ENCODE measurements at places on chromosomes 3 and 15.
A peak's percentile ranks its signal among the peaks of the same experiment; 100 is the strongest.

DNA sequence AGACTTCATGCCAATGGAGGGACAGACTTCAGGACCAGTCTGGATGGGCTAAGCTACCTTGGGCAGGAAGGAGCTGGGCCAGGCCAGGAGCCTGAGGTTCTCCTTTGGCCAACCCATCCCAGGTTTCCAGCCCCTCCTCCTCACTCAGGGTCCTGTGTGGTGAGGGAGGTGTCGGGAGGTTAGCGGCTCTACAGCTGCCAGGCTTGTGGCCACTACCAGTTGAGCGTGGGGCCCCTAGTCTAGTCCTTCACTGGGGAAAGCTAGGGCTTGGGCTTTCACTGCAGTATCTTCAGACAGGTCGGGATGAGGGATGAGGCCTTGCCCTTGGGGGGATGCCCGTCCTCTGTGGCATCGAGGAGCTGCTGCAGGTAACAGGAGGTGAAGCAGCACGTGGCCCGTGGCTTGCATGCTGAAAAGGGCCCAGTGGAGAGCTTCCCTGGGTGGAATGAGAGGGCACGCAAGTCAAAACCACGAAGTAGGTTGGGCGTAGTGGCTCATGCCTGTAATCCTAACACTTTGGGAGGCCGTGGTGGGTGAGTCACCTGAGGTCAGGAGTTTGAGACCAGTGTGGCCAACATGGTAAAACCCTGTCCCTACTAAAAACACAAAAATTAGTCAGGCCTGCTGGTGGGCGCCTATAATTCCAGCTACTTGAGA is 8.5 kb upstream of the FANCD2 start:
- DNase-seq, result no peak

DNA sequence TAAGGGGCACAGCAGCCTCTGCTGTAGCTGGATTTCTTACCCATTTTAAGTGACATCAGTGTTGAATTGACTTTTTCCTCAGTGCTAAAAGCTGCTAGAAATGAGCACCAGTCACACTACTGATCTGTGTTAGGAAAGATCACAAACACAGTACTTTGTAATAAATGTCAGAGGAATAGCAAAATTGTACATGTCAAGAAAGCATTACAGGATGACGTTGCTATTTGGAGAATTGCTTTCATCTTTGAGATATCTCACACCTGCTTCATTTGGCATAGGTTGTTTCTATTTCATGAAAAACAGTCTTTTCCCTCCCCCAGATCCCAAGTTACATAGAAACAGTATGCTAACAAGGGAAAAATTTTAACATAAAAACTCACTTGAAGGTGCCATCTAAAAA is 77.8 kb downstream of the SLC25A26 start:
- DNase-seq, result no peak

DNA sequence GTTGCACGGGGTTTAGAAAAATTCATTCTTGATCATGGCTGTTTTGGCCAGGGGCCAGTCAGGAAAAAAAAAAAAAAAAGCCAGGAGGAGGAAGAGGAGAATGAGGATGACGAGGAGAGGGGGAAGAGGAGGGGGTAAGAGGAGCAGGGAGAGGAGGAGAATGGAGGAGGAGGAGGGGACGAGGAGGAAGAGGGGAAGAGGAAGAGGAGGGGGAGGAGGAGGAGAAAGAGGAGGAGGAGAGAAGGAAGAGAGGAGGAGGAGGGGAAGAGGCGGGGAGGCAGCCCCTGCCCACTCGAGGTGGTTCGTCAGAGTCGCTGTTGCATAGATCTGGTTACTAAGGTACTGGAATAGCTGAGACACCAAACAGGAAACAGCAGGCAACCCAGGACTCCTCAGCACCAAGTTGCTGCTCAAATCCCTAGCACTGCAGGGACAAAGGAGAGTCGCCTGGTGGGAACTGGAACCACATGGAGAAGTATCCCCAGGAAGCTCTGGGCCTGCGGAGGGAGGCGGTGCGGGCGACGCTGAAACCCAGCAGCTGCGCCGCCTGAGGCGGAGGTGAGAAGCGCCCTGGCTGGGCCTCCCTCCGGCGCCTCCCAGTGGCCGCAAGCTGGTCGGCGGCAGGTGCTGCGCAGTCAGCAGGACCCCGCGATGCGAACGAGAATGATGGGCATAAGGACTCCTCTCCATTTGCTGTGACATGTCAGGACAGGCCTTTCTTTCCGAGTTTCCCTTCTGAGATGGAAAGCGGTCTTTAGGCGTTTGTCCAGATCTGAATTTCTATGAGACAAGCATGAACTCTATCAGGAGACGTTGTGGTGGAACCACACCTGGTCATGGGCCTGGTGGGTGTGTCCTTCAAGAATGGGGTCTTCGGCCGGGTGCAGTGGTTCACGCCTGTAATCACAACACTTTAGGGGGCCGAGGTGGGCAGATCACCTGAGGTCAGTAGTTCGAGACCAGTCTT is 17.5 kb downstream of the FAM240A start:
- DNase-seq, result peak; percentile 64

DNA sequence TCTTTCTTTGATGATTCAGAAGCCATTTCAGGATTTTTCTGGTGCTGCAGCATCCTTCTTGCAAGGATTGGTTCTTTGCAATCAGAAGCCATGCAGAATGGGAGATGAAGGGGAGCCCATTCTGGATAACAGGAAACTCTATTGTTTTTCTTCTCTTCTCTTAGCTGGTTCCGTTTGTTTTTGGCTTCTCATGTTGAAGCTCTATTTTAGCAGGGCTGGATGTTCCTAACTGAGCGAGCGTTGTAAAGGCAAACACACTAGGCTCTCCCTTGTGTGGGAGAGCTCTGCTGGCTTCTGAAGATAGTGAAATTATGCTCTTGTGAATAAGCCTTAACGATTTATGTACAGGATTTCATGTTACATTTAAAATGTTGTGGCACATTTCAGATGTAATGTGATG is 8.3 kb downstream of the CACNA1D start:
- DNase-seq, result no peak

- DNase-seq, result no peak
Measured at GRCh38 chr3:59733041-59733809, 683.4 kb upstream of the CFAP20DC start.

- no peak for DNase-seq
Measured at GRCh38 chr3:74613060-74613459, 1.4 kb downstream of the CNTN3 start.

DNA sequence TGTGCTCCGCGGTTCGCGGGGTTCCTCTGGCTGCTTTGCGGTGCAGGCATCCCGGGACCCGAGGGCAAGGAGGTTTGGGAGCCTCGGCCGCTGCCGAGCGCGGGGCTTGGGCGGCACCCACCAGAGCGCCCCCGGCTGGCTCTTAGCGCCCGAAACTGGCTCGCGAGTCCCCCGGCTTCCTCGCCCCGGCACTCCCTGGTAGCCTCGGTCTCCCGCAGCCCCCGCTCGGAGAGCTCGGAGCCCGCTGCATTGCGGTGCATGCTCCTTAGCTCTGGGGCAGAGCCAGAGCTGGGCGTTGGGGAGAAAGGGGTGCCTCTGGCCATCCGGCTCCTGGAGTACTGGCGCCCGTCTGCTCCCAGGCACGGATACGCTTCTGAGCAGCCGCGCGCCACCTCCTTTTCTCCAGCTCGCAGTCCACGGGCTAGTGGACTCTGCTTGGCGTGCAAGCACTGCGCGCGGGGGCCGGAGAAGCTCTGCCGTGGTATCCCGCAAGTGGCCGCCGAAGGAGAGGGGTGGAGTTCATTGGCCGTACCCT is 753 bp downstream of the EPHB1 start:
- no peak for DNase-seq

- DNase-seq, result no peak
Measured at GRCh38 chr15:44738340-44738984, 2.1 kb downstream of the TRIM69 start.

GRCh38 chr3:58728723-58729122 is 62.1 kb upstream of the FAM3D start:
- no peak for DNase-seq

- DNase-seq, result no peak
Measured at GRCh38 chr3:186198442-186198841, 89.6 kb upstream of the ETV5 start.

- no peak for DNase-seq
Measured at GRCh38 chr3:115961380-115961779, 338.1 kb downstream of the GAP43 start.

- no peak for DNase-seq
Measured at GRCh38 chr3:14803981-14804834, 14.6 kb upstream of the FGD5 start.

- DNase-seq, result no peak
Measured at GRCh38 chr3:150235799-150236198, 172.3 kb upstream of the TSC22D2 start.

- peak; percentile 80 for DNase-seq
Measured at GRCh38 chr3:179071323-179072099, at the start of gene ZMAT3. Gene ZMAT3, minus strand, starts transcription at chr3:179071809. Its CDS starts 4,057 bp downstream, at chr3:179067752.

DNA sequence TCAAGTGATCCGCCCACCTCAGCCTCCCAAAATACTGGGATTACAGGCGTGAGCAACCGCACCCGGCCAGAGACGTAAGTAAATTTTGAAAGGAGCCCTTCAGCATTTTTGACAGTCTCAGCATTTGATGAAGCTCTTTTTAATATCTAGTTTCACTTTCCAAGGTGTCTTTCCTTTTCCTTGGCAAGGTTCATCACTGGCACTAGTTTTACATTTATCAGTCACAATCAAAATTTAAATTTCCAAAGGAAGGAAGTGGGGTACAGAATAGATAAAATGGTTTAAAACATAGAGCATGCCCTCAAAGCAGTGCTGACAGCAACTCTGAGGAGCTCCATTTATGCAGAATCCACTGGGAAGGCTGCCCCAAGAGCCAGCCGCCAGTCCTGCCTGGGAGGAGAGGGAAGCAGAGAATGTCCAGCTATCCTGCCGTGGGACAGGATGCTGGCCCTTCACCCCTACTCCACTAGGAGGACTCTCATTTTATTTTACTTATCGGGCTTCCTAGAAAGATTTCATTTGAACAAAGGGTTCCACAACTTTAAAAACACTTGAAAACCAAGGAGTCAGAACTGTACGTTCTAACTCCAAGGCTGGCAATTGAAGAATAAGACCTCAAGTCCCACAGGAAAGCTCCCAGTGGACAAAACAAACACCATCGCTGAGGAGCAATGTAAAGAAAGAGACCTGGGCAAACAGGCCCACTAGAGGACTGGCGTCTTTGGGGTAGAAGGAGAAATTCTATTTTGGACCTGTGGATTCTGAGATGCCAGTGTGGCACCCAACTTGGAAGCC is 9.9 kb downstream of the SFMBT1 start:
- no peak for DNase-seq

- DNase-seq, result no peak
Measured at GRCh38 chr3:61848885-61849284, 287.5 kb downstream of the PTPRG start.

DNA sequence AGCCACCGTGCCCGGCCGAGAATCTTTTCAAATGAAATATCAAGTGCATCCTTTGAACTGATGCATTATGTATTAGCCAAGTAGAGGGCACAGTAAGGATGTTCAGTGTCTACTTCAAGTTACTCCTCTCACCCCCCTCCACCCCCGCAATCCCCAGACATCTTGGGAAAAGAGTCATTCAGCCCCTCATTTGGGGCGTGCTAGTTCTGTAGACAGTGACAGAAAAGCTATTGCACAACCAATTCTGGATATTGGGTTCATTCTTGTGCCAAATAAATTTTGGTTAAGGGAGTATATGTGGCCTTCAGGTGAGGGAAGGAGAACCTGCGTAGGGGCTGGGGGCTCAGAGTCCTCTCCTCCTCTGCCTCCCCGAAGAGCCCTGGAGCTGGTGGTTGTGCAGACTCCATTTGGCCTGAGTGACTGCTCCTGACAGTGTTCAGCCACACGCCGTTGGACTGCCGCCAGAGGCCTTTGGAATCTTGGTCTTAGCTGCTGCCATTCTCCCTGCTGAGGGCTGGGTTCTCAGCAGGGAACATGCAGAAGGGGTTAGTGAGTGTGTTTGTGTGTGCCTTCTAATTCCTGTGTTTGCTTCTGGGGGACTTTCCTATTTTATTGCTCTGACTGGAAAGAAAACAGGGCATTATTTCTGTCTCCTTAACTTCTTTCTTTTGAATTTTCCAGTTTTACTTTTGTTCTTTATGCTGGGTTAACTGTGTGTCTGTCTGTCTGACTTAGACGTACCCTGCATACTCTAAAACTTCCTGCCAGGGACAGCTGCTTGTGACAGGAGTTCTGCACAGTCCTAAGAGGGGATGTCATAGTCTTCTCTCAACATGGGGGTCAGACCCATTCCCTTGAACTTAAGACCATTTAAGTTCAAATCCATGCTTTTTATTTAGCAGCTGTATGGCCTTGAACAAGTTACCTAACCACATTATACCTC is 21.0 kb downstream of the RARB start:
- DNase-seq, result no peak

DNA sequence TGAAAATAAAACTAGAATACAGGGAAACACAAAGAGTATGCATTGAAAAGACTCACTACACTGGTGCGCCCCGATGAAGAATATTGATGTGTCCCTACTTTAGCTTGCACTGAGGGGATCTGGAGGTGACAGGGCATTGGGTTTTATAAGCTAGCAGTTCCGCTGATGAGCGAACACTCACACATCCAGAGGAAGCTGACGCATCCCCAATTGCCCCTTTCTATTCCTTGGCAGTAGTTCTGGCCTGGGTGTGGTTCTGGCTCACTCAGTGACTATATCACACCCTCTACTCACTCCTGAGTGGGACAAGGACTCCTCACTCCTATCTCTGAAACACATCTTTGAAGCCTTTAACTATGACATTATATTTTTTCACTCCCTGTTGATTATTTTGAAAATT is 71.0 kb downstream of the B3GNT5 start:
- no peak for DNase-seq

- DNase-seq, result no peak
Measured at GRCh38 chr3:125013095-125013494, 42.7 kb downstream of the HEG1 start.

DNA sequence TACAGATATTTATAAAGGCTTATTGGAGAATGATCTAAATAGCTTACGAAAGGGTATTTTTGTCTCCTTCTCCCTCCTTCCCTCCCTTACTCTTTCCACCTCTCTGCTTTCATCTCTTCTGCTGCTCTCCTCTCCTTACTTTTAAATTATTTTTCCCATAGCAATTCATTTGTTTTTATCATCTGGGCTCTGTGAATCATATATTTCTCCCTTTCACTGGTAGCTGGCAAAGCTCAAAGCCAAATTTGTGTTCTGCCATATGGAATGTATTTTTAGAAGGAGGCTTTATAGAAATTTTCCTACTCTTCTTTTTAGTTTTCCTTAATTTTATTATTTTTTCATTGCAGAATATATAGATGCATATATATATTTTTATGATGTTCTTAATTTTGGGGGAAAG is 385.8 kb downstream of the C3orf38 start:
- DNase-seq, result no peak

DNA sequence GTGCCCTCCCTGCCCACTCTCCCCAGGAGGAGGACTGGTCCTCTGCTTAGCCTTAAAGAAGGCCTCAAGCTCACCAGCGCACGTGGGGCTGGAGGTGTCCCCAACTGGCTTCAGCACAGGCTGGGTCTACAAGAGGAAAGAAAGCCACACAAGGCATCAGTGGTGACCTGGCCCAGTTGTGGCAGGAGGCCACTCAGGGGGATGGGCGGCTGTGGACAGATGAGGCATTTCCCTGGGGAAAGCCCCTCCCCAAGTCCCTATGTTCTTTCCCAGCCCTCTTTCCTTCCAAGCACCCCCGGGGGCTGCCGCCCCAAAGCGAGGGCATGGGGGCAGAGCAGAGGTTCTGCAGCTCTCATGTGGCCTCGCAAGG is 155.2 kb upstream of the TLE3 start:
- DNase-seq, result no peak
